Activated CD4-positive, CD25-positive, alpha-beta regulatory T cell treated with anti-CD3 and anti-CD28 coated beads, Interleukin-2, amount 50 U/mL, for 72 hours (primary cell): ENCODE measurements at places on chromosomes 4 and X.

- DNase-seq: no peak
Observed at GRCh38 chr4:162274354-162274753, 110.6 kb upstream of the FSTL5 start.

GRCh38 chrX:53587795-53588420, 98.6 kb downstream of the HUWE1 start:
- DNase-seq: no peak

GRCh38 chr4:29079260-29079659, 1640.9 kb upstream of the PCDH7 start:
- no peak for DNase-seq

GRCh38 chr4:83569429-83569828, 33.5 kb downstream of the GPAT3 start:
- no peak for DNase-seq

DNA sequence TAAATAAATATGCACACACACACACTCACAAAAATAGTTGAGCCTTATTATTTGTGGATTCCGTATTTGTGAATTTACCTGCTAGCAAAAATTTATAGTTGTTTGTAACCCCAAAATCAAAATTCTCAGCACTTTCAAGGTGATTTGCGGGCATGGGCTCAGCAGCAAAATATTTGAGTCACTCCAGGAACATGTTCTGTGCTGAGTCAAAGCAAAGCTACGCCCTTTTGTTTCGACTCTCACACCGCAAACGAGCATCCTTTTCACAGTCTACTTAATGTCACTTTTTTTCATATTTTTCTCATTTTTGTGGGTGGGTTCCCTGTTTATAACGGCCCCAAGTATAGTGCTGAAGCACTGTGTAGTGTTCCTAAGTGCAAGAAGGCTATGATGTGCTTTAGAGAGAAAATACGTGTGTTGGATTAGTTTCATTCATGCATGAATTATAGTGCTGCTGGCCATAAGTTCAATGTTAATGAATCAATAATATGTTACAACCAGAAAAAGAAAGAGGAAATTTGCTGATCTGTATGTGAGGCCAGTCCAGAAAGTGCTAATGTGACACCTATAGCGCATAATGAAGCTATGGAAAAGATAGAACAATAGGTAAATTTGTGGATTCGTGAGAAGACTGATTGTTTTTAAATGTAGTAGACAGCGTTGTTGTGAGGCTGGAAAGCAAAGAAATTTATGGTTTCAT, 723.2 kb upstream of the AGA start:
- DNase-seq: no peak

DNA sequence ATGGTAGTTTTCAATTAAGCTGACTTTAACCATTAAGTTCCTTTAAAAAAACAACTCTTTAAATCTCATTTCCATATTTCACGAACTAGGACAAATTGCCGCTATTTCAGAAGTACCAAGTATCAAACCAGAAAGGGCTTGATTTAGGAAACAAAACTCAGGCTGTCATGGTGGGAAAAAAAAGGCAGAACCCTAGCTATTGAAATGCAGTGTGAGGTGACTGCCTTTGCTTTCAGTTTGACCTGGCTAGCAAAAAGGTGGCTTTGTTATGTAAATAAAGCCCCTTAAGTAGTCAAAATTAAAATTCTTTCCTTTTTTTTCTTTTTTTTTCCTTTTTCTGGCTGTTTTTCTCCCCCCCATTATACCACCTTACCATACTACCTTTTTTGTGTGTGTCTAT, 40.6 kb upstream of the CYP2U1 start:
- DNase-seq: no peak

- no peak for DNase-seq
Observed at GRCh38 chr4:87839592-87839946, 6.8 kb downstream of the MEPE start.

- no peak for DNase-seq
Observed at GRCh38 chr4:173857828-173858227, 327.8 kb upstream of the HAND2 start.

- no peak for DNase-seq
Observed at GRCh38 chrX:153491351-153491914, 3.3 kb upstream of the BGN start.

GRCh38 chr4:132982151-132982550, 166.9 kb upstream of the PCDH10 start:
- DNase-seq: no peak

DNA sequence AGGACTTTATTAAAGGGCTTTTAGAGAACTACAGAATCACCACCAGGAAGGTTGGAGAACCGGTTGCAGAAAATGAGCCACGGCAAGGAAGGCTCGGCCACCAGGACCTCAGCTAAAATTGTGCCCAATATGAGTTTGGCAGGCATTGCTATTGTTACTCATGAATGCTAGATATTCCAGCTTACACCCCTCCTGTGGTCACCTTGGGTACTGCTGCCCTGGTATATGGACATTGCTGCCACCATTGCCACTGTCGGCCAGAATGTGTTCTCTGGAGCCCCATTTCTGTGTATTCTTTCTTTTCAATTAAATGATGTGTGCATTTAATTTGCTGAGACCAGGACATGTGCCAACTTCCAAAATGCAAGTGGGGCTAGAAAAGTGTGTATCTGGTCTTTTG, 626.7 kb upstream of the BOD1L1 start:
- no peak for DNase-seq

- DNase-seq: no peak
Observed at GRCh38 chr4:158056689-158057245, 116.1 kb downstream of the GASK1B start.

DNA sequence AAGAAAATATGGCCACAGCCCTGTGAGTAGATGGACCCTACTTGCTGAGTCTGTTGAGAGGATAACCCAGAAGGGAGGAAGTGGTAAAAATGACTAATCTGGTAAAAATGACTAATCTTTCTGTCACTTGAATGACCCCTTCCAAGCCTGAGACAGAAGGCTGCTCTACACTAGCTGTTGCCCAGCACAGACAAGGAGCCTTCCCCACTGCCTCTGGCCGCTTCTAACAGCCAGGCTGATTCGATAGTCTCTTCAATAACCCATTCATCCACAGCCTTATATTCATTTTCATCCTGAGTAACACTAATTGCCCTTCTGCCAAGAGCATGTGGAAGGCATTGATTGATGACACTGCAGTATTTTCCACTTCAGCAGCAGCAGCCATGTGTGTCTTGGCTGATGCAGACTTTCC, 18.4 kb downstream of the MAGEB17 start:
- no peak for DNase-seq

DNA sequence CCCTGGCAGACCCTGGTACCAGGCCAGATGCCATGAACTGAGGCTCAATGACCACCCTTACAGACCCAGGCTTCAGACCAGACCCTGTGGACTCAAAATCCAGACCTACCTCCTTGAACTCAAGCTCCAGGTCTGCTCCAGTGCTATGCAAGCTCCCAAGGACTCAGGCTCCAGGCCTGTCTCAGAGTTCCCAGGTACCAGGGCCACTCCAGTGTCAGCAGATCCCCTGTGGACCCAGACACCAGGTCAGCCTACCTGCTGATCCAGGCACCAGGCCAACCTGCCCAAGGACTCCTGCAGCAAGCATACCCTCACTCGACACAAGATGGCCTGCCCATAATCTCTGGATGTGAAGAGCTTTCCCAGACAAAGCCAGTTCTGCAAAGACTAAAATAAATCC, 44.7 kb upstream of the MAGED4 start:
- no peak for DNase-seq

- DNase-seq: no peak
Observed at GRCh38 chrX:9884031-9884779, 83.0 kb upstream of the CLDN34 start.

GRCh38 chr4:1300466-1301455, 11.1 kb downstream of the MAEA start:
- DNase-seq: no peak

- DNase-seq: no peak
Observed at GRCh38 chrX:153800746-153801145, 6.3 kb downstream of the SSR4 start.

DNA sequence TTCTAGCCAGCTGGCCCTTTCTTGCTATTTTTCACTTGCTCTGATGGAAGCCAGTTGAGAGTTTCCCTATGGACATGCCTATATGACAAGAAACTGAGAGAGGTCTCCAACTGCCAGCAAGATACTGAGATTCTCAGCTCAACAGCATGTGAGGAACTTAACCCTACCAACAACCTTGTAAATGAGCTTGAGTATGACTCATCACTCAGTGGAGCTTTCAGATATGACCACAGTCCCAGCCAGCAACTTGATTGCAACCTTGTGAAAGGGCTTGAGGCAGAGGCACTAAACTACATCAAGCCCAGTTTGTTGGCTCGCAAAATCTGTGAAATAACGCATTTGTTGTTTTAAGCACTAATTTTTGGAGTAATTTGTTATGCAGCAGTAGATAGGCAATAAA, 175.8 kb downstream of the COMMD8 start:
- DNase-seq: no peak

- DNase-seq: no peak
Observed at GRCh38 chr4:137998666-137999429, 243.3 kb downstream of the SLC7A11 start.

- peak; percentile 66 for DNase-seq
Observed at GRCh38 chrX:123732670-123733363, at the start of gene THOC2. Gene THOC2 (minus strand): TSS chrX:123733052. CDS start chrX:123733022, 30 bp downstream.

- DNase-seq: no peak
Observed at GRCh38 chr4:35516102-35516501, 728.2 kb downstream of the ARAP2 start.

DNA sequence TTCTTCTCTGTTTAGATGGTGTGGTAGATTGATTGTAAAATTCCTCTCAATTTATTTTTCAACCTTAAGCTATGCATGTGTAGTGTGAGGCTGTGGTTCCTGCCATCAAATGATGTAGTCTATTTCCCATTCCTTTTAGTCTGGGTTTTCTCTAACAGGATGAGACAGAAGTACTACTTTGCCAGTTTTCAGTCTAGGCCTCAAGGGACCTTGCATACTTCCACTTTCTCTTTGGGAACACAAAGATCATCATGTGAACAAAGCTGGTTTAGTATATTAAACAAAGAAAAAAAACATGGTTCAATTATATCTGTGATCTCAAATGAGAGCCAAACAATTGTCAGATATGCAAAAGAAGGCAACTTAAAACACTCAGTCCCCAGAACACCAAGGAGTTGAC, 1284.0 kb downstream of the RAPGEF2 start:
- DNase-seq: no peak

GRCh38 chr4:113692809-113693411, 68.6 kb downstream of the CAMK2D start:
- DNase-seq: no peak

DNA sequence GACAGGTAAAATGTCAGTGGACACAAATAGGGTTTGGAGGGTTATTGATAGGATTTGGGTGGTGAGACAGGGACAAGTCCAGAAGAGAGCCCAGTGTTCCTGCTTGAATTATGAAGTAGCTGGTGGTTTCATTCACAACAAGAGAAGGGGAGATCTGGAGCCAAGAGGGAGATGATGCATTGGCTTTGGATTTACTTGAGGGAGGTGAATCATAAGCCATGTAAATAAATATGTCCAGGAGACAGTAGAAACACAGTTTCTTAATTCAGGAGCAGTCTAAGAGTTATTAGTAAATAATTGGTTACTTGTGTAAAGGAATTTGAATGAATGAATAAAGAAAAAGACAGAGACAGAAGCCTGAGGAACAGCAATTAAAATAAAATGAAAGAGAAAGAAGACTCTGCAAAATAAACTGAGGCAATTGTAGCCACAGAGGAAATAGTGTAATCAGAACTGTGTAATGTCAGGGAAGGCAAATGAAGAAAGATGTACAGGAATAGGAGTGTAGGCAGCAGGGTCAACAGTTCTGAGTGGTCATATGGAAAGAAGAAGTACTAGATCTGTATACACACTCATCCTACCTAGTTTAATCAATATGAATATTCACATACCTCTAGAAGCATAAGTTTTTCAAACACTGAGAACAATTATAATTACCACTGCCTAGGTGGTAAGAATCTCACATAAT, 50.2 kb upstream of the CXCL8 start:
- no peak for DNase-seq

GRCh38 chrX:106698693-106699092, 27.8 kb upstream of the RNF128 start:
- no peak for DNase-seq
